NCI-H1694 (cell line): ENCODE measurements at places on chromosomes 13 and 19.

DNA sequence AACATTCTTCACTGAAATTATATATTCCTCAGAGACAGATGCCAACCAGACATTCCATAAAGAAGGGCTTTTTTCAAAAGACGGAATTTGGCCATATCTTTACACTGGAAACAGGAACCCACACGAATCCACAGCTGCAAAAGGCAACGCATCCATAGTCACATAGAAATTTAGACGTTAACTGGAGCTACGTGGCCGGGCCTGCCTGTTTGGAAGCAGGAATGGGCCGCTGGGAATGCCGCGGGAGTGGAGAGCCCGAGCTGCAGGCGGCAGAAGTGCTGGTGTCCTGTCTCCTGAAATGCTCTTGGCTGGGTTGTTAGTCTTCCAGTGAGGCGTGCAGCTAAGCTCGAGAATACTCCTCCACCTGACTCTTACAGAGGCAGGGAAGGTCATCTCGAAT, 122.2 kb downstream of the KL start:
- no peak for DNase-seq

DNA sequence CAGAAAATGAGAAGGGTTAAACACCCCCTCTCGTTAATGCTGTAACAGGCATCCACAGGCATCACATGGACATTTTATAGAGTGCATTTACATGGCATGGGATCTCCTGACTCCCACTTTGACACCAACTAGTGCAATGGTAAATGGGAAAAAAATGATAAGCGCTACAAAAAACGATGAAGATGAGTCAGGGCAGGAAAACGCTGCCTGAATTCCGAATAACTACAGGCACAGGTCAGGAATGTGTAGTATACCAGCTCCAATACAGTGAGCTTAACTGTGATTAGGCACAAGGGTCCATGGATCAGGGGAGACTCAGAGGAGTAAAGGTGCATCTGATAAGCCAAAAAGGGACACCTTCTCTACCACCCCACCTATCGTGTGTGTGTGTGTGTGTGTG, 223.6 kb downstream of the FOXO1 start:
- DNase-seq, result no peak

- DNase-seq, result no peak
Observed at GRCh38 chr13:112819816-112820215, 130.0 kb downstream of the ATP11A start.

GRCh38 chr13:97834250-97834649, 119.2 kb upstream of the IPO5 start:
- peak; percentile 7 for DNase-seq

DNA sequence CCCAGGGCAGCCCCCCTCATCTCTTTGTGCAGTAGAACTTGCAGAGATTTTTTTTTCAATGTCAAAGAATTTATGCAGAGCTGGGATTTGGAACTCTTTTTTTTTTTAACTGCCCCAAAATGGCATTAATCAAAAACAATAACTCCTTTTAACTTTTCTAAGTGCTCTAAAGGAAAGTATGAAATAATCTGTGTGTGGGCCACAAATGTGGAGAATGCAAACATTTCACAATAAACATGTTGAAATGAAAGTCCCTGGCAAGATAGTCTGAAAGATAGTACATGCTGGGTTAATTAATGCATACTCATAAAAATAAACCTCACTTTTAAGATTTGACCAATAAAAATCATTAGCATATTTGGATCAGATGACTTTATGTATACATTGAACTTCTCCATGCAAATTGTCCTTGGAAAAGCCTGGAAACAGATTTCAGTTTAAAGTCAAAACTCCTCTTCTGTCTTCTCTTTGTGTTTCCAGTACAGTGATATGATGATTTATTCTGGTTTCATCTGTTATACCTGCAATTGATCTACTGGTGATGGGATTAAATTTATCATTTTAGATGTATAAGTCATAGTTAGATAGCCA, 30.5 kb upstream of the ZNF536 start:
- no peak for DNase-seq

- DNase-seq, result no peak
Observed at GRCh38 chr13:74730556-74731331, 596.5 kb upstream of the KLF12 start.

DNA sequence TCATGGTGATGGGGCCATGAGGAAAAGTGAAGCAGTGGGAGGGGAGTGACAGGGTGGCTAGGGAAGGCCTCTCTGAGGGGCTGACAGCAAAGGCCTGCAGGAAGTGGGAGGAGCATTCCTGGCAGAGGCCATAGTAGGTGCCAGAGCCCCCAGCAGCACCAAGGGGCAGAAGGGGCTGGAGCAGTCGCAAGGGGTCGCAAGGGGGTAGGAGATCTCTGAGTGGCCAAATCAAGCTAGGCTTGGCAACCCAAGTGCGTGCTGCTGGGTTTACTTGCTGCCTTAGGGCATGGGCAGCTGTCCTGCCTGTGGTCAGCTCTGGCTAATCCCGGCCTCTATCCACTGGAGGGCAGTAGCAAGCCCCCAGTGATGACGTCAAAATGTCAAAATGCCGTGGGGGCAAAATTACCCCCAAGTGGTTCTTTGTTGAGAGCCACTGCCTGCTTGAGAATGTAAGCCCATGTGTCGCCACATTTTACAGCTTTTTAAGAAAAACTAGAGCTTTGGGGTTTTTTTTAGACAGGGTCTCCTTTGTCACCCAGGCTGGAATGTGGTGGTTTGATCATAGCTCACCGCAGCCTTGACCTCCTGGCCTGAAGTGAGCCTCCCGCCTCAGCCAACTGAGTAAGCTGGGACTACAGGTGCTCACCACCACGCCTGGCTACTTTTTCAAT, 11.8 kb downstream of the CCDC97 start:
- DNase-seq, result no peak

DNA sequence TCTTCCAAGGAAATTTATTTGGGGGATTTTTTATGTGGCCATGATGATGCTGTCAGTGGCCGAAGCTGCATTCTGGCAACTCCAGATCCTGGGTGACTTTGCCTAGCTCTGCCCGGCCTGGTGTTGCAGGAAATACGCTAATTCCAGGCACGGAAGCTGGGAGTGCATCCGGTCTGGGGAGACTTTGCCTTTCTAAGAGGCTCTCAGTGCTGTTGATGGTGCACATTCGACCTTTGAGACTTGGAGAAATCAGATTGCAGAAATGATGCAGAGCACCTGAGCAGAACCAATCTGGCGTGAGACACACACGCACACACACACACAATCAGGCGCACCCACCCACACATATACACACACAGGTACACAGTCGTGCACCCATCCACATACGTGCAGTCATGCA, 5.9 kb upstream of the TMEM255B start:
- no peak for DNase-seq

- no peak for DNase-seq
Observed at GRCh38 chr13:31919971-31920726, 111.4 kb upstream of the FRY start.

- no peak for DNase-seq
Observed at GRCh38 chr13:57582032-57582431, 49.5 kb upstream of the PCDH17 start.

DNA sequence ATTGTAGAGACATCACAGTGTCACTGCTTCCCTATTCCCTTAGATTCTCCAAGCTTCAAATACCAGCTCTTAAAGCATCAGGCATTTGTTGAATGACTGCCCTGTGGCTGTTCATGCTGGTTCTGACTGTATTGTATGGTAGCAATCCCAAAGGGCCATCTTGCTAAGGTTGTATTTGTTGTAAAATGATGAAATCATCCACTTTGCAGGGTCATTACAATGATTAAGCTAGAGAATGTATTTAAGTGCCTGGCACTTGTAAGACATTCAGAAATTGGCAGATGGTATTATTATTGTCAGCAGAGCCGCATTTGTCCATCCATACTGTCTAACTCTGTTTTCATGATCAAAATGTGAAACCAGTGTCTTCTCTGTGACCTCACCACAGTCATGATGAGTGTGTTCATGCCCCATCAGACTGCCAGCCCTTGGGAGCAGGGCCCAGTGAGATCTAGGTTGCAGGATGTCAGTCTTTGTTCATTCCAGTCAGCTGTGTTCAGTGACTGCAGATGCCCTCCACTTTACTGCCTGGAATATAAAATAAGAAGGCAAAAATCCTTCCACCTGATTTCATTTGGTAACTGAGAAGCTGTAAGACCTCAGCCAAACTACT, 86.1 kb downstream of the DHRS12 start:
- DNase-seq, result no peak

- DNase-seq, result peak; percentile 98
Observed at GRCh38 chr19:55461259-55461973, at the start of gene ISOC2. Gene ISOC2 (minus strand): TSS chr19:55461642. CDS start chr19:55456486, 5,156 bp downstream.

DNA sequence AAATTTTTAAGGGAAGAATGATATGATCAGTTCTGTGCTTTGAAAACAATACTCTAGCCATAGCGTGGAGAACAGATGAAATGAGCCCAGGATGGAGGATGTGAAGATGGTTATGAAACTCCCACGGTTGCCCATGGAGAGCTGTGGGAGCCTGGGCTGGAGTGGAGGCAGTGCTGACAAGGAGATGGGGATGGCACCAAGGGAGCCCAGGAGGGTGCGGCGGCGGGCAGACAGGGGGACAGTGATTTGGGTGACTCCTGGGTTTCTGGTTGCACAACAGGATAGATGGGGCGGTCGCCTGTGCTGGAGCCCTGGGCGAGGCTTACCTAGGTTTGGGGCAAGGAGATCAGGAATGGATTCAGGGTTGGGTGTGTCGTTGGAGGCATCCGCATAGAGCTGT, 15.9 kb downstream of the ARHGEF7 start:
- DNase-seq, result no peak

DNA sequence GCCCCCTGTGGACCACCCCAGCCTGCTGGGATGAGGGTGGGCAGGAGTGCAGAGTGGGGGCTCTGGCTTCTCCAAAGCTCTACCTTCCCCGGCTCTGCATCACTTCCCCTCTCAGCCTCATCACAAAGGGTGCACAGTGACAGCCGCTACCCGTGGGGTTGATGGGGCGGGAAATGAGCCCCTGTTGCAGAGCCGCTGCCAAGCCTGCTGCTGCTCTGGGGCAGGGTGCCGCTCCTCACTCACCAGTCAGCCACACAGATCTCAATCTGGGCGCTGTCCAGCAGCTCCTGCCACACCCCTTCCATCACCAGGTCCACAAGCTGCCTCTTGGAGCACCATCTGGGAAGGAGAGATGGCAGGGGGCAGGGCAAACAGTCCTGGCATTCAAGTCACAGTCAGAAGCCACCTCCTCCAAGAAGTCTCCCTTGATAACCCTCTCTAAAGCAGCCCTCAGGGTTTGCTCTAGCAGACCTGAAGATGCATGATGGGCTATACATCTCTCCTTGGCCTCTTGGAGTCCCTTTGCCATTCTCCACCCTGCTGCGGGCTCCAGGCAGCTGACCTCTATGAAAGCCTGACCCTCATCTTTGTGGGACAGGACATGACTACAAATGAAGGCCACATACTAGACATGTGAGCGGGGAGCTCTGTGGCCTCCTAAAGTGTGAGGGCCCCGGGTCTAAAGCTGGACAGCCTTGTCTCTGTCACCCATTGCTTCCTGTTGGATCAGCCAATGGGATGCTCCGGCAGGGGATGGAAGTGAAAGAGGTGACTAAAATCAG, 15.7 kb downstream of the MRPS12 start:
- no peak for DNase-seq

DNA sequence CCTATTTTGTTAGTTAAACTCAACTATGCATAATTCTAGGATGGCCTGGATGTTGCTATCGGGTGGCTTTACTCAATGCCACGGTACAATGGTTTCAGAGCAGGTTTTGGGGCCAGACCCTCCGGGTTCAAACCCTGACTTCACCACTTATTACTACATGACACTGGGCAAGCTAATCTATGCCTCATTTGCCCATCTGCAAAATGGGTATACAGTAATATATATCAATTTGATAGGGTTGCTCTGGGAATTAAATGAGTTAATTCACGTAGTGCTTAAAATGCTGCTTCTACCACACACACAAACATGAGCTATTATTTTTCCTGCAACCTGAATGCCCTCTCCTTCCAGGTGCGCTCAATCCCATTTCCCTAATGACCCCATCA, 839 bp downstream of the ESD start:
- DNase-seq, result no peak

GRCh38 chr13:59279028-59279427, 884.7 kb downstream of the DIAPH3 start:
- no peak for DNase-seq

GRCh38 chr13:94351292-94351990, 128.0 kb downstream of the DCT start:
- DNase-seq, result no peak

DNA sequence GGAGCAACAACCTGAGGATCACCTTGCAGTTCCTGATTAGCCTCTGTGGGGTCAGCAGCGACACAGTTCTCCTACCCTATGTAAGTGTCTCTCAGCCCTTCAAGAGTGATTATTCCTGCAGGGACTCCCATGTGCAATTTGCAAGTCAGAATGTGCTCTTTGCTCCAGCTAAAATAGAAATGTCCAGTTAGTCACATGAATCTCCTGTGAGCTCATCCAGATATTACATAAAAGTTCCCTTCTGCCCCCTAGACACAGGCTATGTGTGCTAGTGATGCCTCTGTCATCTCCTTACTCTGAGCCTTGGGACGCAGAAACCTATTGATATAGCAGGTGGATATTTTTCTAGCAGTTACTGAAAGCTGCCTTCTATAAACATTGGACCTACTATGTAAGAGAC, 105.5 kb downstream of the ZAR1L start:
- no peak for DNase-seq

GRCh38 chr13:73625562-73626339, 508.5 kb downstream of the KLF12 start:
- no peak for DNase-seq

DNA sequence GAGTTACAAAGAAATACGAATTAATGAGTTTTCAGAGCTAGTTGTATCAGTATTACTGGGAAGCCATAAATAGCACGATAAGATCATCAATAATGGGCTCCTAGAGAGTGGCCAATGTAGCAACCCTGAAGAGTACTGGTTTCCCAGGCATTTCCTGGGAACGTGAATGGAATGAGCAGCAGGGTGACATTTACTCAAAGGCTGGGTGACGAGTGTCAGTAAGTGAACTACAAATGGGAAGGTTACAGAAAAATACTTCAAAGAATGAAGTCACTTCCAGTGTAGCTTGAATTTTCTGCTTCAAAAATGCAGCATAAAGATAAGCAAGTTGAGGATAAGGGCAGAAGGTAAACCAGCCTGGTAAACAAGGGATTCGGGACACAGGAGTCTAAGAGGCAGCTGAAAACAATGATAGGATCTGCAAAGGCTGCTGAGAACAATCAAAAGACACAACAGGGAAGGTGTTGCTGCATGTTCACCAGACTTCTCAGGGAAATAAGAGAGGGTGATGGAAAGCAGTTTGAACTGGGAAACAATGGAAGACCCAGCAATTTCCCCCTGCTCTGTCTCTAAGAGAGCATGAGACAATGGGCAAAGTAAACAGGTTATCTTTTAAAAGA, 48.6 kb upstream of the POSTN start:
- no peak for DNase-seq

DNA sequence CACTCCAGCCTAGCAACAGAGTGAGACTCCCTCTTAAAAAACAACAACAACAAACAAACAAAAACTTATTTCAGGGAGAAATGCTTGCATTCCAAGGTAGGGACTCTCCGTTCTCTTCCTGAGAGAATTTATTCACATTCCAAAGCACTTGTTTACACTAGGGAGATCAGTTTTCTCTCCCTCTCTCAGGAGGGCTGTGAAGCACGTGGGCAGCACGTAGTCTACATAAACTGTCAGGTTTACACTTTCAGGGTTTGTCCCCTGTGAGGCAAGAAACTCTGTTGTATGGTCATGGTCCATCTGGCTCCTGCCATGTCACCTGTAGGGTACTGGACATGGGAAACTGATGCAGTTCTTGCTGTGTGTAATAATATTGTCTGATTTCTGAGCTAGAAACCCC, 31.6 kb downstream of the WDR87 start:
- no peak for DNase-seq

- DNase-seq, result no peak
Observed at GRCh38 chr13:59476366-59476765, 687.4 kb downstream of the DIAPH3 start.

GRCh38 chr19:7870571-7871436, 3.4 kb downstream of the PRR36 start:
- no peak for DNase-seq
